ENCODE measurements at places on chromosomes 12 and 14.
A peak's percentile ranks its signal among the peaks of the same experiment; 100 is the strongest.

- peak; percentile 10 for DNase-seq
These were observed 1319.1 kb downstream of the TMEM121 start for GRCh38 chr14:106845286-106846087.

DNA sequence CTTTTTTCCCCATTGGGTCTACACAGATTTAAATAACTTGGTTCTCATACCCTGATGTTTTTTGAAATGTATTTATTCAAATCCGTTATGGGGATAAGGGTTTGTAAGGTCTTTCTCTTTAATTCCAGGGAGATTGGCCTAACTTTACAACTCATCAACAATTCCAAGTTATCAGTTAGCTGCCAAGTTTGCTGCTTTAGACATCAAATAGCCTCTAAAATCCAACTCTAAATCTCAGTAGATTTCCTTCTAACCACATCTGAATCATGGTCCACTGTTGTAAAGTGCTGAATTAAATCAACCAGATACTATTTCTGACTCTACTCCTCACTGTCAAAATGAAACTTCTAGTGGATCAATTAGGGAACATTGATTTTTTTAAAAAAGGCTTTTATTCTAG lies 364.1 kb upstream of the E2F7 start:
- no peak for DNase-seq

DNA sequence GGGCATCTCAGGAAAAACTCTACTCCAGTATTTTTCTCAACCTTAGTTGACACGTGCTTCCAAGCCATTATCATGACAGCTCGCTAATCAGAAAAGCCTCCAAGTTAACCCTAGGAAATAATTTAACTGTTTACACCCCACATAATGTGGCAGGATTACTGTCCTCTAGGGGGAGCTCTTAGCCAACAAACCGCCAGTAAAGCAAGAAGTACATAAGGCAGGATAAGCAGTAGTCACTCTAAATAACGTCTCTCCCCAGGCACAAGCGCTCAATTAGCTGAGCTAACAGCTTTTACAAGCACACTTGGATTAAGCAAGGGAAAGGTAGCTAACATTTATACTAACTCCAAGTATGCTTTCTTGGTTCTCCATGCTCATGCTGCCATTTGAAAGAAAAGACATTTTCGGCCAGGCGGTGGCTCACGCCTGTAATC lies 22.8 kb downstream of the APOBEC1 start:
- no peak for DNase-seq

DNA sequence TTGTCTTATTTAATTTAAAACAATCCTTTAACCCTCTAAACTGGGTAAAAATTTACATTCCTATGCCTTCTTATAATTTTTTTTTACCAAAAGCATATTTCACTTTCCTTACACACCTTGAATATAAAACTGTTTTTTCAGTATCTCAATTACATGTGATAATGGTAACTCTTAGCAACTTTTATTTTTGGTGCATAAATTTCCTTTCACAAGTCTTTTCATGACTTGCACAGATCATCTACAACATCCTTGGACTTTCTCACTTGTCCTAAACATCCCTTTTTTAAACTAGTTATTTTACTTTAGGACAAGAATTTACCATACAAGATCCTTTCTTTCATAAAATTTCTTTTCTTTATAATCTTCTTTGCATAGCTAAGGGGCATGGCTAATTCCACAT lies 142.0 kb downstream of the LLPH start:
- no peak for DNase-seq

GRCh38 chr14:51578853-51579252 lies 72.9 kb upstream of the FRMD6 start:
- DNase-seq: no peak

DNA sequence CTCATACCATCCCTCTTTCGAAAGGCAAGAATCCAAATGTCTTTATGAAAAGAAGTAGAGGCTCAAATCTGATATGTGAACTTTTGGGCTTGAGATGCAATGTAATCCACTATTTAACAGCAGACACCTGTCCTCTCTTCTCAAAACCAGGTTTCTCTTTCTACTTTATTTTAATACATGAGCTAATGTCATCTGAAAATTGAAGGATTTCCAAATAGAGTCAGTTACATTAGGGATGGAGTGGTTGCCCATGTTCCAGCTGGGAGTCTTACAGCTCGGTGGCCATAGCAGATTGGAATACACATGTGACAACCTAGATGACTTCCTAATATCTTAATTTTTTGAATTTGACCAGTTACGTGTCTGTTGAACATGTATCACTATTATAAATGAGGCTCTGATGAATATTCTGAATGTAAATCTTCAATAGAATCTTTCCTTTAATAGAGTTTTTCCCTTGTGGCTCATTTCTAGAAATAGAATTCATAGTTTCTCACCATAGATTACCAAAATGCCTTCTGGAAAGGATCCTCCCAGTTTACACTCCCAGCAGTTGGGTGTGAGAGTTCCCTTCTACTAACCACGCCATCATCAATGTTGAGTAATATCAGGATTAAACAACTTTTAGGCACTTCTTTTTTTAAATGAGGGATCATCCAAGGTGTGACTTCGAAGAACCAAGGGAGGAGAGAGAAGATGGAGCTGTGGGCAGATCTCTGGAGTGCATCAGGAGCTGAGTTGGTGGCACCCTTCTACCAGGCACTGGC lies 49.2 kb downstream of the GPR135 start:
- no peak for DNase-seq

DNA sequence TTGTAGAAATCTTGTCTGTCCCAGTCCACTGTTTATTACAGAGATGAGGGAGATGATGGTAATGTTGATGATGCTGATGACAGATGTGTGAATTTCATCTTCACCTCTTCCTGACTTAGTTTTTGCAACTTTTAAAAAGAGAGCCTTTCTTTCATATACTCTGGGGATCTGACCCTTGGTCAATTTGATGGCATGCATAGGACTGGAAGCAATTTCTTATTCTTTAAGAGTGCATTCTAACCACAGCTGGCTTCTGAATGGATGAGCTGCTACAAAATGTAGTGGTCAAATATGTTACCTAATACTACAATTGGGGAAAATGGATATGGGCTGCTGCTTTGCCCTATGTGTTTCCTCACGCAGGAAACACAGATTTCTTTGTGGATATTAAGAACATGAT lies 80.8 kb downstream of the MYRFL start:
- no peak for DNase-seq
